Ecto neural progenitor cell (in vitro differentiated cells): ENCODE measurements at places on chromosomes 11 and 22.

DNA sequence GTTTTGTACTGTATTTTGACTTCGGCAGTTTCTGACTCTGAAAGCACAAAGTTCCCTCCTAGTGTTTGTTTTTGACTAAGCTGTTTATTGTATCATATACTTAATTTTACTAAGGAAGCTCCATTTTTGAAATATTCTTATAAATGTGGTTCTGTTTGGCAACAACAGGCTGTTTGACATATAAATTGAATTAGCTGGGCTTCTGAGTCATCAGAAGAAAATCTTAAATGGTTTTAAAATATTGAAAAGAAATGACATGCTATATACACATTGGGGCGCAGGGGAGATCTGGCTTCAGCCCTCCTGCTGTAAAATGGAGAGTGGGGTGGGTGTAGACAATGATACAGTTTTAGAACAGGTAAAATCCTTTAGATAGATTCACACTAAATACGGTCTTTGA lies 38.6 kb downstream of the SHISA8 start:
- no peak for DNase-seq

- no peak for DNase-seq
These were observed 27.4 kb upstream of the CXCR5 start for GRCh38 chr11:118856314-118856713.

DNA sequence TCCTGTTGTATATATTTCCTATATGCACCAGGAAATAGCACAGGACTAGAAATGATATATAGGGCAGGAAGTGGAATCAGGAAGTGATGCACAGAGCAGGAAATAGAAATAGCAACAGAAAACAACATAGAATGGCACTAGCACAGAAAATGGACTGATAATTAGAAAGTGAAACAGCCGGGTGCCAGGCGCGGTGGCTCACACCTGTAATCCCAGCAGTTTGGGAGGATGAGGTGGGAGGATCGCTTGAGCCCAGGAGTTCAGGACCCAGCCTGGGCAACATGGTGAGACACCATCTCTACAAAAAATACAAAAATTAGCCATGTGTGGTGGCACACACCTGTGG lies 10.0 kb upstream of the RELT start:
- DNase-seq: no peak

DNA sequence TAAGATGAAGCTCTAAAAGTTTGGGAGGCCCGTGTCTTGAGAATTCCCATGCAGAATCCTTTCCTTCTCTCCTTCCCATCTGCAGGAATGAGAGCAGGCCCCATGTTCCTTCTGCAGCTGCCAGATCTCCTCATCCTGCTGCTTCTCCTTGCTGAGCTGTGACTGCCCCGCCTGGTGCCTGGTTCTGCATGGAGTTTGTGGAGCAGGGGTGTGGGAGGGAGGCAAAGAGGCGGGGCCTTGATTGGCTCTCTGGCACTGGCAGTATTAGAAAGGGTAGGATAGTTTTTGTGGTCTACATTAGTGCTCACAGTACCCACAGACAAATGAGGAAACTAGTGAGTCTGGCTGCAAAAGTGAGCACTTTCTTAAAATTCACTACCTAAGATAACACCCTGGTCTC lies 91.1 kb upstream of the CLPB start:
- no peak for DNase-seq

GRCh38 chr11:19702620-19703019 lies 10.0 kb upstream of the NAV2 start:
- no peak for DNase-seq
